ENCODE measurements at places on chromosomes 7 and 10.

DNA sequence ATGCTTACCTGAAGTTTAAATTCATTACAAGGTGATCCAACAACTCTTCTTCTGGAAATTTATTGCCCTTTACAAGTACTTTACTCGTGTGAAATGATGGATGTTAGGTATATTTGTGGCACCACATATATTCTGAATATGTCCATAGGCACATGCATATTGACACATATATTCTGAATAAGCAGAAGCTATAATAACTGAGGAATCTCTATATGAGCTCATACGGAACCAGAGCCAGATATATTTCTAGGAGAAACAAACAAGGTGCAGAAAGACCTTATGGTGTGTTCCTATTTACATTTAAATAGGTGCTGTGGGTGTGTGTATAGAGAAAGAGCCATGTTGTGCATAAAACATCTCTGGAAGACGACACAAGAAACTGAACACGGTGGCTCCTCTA lies 456.1 kb upstream of the NPVF start:
- no peak for DNase-seq

DNA sequence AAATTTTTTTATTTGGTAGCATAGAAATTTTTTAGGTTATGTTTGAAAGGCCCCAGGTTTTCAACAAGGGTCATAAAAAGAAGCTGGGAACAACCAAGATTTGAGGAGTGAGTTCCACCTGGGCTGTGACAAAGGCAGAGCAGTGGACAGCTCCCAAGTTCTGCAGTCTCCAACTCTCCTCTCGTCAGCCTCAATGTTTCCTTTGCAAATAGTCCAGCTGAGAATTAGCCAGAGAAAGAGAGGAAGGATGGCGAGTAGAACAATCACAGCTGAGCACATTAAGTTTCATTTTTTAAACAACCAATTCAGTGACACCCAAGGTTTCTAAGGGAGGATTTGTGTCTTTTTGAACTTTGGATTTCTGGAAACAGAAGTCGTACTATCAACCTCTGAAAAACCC lies 143.2 kb downstream of the NRCAM start:
- no peak for DNase-seq

DNA sequence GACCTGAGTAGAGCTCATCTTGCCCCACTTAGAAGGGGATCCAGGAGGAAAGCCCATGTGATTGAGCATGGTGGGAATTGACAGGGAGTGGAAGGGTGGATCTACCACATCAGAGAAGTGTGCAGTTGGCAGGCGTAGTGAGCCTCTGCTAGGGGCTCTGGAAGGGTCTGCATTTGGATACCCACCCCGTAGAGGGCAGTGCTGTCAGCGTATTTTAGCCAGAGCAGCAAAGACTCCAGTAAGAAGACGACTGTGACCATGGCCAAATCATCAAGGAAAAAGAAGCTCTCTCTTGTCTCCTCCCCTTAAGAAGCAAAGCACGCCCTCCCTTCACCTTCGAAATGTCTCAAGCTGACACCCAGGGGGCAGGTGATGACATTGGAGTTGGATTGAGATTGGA lies 68.8 kb upstream of the INHBA start:
- no peak for DNase-seq

GRCh38 chr7:15305002-15305600 lies 256.7 kb downstream of the AGMO start:
- no peak for DNase-seq

GRCh38 chr10:61835069-61835945 lies 66.2 kb upstream of the ARID5B start:
- no peak for DNase-seq

DNA sequence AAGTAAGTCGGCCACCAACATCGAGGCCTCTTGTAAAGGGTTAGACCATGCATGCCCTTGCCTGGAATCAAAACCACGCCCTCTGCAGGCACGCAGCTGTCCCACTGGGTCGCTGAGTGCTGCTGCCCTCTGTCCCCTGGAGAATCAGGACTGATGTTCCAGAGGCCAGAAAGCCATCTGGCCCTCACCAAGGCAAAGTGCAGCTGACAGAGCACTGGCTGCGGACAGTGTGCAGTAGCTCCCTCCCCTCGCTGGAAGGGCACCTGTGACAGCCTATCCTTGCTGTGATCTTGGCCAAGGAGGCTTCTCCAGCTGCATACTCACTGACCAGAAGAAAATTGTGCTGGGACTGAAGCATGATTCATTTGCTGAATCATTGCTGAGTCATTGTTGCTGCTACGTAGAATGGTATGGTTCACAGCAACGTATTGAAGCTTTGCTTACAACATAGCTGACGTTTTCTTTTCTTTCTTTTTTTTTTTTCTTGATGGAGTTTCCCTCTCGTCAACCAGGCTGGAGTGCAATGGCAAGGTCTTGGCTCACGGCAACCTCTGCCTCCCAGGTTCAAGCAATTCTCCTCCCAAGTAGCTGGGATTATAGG lies 30.4 kb downstream of the DDC start:
- DNase-seq, result no peak

- no peak for DNase-seq
These were observed 394.8 kb upstream of the IGFBP3 start for GRCh38 chr7:46315891-46316290.

- no peak for DNase-seq
These were observed 377.4 kb downstream of the MALRD1 start for GRCh38 chr10:19426034-19426433.

DNA sequence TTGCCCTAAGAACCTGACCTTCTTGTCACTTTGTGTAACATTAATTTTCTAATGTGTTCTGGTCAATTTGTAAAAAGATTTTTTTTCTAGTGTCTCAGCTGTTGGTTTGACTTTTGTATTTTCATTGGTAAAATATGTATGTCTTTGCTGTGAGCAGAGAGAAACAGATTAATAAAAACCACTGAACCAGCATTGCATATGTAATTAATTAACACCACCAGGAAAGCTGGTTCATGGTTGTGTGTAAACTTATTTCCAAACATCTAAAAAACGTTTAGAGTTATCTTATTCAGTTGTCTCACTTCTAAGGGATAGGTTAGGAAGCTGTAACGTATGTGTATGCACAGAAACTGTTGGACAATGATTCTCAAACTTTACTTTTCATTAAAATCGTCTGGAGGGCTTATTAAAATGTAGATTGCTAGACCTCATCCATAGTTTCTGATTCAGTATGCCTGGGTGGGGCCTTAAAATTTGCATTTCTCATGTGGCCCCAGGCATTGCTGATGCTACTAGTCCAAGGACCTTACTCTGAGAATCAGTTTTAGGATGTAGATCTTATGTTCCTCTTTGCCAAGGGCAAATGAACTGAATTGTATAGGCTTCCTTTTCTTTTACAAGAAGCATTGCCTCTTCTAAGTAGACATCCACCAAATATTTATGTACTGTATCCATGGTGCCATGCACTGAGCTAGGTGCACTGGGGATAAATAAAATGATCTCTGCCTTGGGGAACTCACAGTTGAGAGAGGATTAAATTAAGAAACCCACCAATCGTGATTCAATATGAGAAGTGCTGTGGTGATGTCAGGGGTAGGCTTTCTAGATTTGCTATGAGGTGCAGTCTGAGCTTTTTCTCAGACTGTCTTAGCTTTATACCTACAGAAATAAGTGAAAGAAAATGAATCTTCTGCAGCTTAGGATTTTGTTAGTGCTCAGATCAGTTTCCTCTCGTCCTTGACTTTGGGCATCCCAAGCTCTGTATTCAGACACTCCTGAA lies 98.7 kb downstream of the AUTS2 start:
- peak; percentile 60 for DNase-seq

GRCh38 chr10:132274581-132274980 lies 33.2 kb downstream of the STK32C start:
- DNase-seq, result no peak

- DNase-seq, result no peak
These were observed 183.7 kb downstream of the TRIL start for GRCh38 chr7:28774261-28774988.

GRCh38 chr10:116715839-116716377 lies 26.5 kb downstream of the HSPA12A start:
- no peak for DNase-seq

- DNase-seq, result no peak
These were observed 672 bp upstream of the DDX56 start for GRCh38 chr7:44574287-44574872.

GRCh38 chr7:38819463-38819862 lies 89.5 kb downstream of the VPS41 start:
- DNase-seq, result no peak

GRCh38 chr10:34920578-34920977 lies 105.5 kb upstream of the PARD3 start:
- DNase-seq, result no peak

- DNase-seq, result no peak
These were observed 169.2 kb downstream of the SEMA3A start for GRCh38 chr7:84025332-84025927.

GRCh38 chr7:95546647-95547046 lies 49.7 kb downstream of the PDK4 start:
- no peak for DNase-seq

DNA sequence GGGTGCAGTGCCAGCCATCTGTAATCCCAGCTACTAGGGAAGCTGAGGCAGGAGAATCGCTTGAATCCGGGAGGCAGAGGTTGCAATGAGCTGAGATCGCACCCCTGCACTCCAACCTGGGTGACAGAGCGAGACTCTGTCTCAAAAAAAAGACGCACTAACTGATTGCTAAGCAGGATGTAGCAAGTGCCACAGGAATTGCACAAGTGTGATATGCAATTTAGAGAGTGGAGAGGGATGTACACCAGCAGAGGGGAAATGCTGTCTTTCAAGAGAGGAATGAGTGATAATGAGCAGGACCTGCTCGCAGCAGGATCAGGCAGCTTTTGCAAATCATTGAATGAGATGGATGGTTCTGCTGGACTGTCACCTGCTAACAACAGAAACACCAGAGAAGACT lies 13.3 kb upstream of the SLC16A12 start:
- DNase-seq, result no peak

DNA sequence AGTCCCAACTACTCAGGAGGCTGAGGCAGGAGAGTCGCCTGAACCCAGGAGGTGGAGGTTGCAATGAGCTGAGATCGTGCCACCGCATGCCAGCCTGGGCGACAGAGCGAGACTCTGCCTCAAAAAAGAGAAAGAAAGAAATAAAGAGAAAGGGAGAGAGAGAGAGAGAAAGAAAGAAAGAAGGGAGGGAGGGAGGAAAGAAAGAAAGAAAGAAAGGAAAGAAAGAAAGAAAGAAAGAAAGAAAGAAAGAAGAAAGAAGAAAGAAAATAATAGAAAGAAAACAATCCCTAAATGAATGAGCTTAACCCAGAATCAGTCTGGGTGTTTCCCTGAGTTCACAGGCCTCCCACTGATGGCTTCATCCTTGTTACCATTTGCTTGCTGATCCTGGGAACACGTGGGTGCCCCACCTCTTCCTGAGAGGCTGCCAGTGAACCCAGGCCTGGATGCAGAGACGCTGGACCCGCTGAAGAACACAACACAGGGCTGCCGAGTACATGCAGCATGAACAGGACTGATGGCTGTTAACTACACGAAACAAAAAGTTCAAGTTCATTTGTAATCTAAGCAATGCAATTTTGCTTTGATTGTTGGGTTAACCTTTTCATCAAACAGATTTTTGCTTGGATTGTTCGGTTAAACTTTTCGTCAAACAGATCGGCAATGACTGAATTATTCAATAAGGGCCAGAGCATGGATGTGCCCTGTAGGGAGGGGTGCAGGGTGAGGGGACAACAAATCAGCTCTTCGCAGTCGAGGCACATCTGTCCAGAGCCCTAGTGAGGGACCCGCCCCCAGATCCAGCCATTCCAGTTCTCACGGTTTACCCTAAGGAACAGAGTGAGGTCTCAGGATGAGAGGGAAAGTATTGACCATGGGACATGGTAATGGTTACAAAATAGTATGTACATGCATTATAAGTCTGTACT lies 11.5 kb downstream of the NPFFR1 start:
- DNase-seq, result no peak

DNA sequence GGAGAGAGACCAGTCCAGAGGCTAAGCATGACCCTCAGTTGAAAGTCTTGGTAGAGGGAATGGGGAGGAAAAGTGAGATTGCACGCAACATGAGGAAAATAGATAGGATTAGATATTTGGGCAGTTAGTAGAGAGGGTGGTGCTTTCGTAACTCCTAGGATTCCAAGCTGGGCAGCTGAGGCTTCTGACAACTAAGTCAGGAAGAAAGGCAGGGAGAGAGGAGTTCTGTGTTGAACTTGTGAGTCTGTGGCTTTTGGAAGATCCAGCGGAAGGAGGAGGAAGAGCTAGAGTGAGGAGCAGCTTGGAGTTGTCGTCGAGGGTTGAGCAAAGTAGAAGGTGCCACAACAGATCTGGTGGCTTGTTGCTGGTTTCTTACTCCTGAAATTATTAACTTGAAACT lies 21.8 kb downstream of the CUL1 start:
- DNase-seq, result no peak

- DNase-seq, result no peak
These were observed 11.4 kb upstream of the PAX4 start for GRCh38 chr7:127629268-127629854.

DNA sequence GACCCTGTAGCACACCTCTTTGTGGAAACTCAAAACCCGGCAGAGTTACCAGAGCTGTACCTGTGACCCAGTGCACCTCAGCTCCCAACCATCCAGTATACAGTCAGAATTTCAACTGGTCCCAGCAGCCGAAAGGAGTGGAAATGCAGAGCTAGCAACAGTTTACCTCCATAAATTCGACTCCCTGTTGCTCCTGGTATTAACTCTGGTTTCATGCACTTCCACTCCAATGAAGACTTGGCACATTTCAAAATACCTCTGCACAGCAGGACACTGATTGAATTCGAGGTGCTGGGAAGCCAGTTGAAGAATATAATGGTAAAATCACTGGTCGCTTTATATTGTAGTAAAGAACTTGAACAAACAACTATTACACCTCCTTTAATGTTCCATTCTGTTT lies 17.9 kb upstream of the TIAL1 start:
- no peak for DNase-seq

GRCh38 chr10:28963539-28964221 lies 286.4 kb downstream of the BAMBI start:
- DNase-seq, result no peak
